ENCODE measurements at places on chromosomes 7 and 10. TPM values are rescaled to one million over a fixed set of nuclear protein-coding genes. Genes with fewer than 3 reads are reported as not detected.

LHFPL3 gene
- not detected for total RNA-seq

LRGUK gene
- total RNA-seq = under 0.01 TPM

NXPH1 gene
- not detected for total RNA-seq

KIAA1549 gene
- 3.3 TPM for total RNA-seq

CFAP43 gene
- not detected for total RNA-seq

ASZ1 gene
- not detected for total RNA-seq

BTBD16 gene
- total RNA-seq = not detected

AKR1D1 gene
- total RNA-seq = not detected

CRHR2 gene
- not detected for total RNA-seq

SH2D4B gene
- 0.29 TPM for total RNA-seq

HOXA6 gene
- 4.3 TPM for total RNA-seq

SSC4D gene
- 0.66 TPM for total RNA-seq

HOXA3 gene
- total RNA-seq = 2.3 TPM

CFAP69 gene
- 3.6 TPM for total RNA-seq

ZNF365 gene
- 7.0 TPM for total RNA-seq

SPDYE2 gene
- total RNA-seq = not detected

SPDYE6 gene
- not detected for total RNA-seq

VSTM2A gene
- total RNA-seq = not detected

SUN3 gene
- not detected for total RNA-seq

PTPRN2 gene
- not detected for total RNA-seq

OR2A12 gene
- not detected for total RNA-seq

CDHR3 gene
- total RNA-seq = 5.2 TPM

SMNDC1 gene
- total RNA-seq = 6.8 TPM

OPN1SW gene
- not detected for total RNA-seq

SFTPA2 gene
- not detected for total RNA-seq

FAM25C gene
- total RNA-seq = not detected

LOXL4 gene
- total RNA-seq = 70.5 TPM

GNG11 gene
- 93.5 TPM for total RNA-seq

FZD1 gene
- 4.4 TPM for total RNA-seq

SLC29A4 gene
- total RNA-seq = 1.0 TPM

SBDS gene
- 71.3 TPM for total RNA-seq

Data from placental pericyte (primary cell).